ENCODE measurements at places on chromosomes 11 and 22.

- DNase-seq = no peak
Observed at GRCh38 chr11:79371152-79371551, 69.7 kb downstream of the TENM4 start.

GRCh38 chr11:61341706-61342105 is 8.7 kb downstream of the TKFC start:
- DNase-seq = no peak

- DNase-seq = no peak
Observed at GRCh38 chr11:134333312-134333711, 1.5 kb downstream of the GLB1L2 start.

GRCh38 chr22:38503021-38503420 is 3.1 kb downstream of the DDX17 start:
- no peak for DNase-seq

DNA sequence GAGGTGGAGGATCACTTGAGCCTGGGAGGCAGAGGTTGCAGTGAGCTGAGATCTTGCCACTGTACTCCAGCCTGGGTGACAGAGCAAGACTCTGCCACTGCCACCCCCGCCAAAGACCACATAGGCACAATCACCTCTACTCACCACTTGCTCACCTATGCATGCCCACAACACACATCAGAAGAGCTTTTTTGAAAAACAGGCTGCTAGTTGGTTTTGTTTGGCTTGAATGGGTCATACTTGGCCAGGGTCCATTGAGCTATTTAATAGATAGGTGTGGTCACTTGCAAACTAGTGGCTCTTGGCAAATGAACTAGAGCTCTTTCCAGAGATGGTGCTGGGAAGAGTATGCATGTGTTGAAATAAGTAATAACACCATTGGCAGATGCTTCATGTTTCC is 80.1 kb downstream of the EMSY start:
- no peak for DNase-seq

DNA sequence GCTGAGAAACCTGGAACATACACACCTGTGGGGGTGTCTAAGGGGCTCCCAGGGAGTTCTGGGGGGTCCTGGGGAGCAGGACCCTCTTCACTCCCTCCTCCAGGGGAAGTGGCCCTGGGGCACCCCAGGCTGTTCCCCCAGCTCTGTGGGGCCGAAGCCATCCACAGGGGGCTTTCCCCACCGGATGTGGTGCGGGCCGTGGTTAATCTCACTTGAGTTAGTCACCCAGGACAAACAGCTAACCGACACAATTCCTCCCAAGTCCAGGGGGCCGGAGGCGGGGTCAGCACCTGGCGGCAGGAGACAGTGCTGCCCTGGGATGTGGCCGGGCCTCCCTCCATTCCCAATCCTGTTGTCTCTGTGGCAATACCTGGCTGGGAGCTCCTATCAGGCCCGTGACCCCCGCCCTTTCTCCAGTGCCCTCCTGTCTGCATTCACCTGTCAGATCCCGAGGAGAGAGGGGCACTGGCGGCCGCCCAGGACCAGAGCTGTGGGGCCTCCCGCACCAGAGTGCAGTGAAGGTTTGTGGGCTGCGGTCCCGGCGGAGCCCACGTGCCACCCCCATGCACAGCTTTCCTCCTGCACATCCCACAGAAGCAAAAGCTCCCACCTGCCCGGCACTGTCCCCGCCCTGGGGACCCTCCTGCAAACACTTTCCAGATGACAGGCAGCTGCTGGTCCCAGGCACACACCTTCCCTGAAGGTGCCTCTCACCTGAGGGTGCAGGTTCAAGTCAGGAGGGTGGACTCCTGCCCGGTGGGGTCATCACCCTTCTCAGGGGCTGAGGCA is 5.2 kb upstream of the MUC5AC start:
- no peak for DNase-seq

GRCh38 chr11:28110108-28110820 is 2.1 kb downstream of the METTL15 start:
- DNase-seq = peak; percentile 21
